PC-9 (cell line): ENCODE measurements at places on chromosomes 4 and X. TPM values are rescaled to one million over a fixed set of nuclear protein-coding genes. Genes with fewer than 3 reads are reported as not detected.
A peak's percentile ranks its signal among the peaks of the same experiment; 100 is the strongest.

AIMP1 gene
- total RNA-seq: 36.3 and 47.0 TPM in 2 replicates

RIPPLY1 gene
- not detected in 2 replicates for total RNA-seq

PARM1 gene
- 0.44 and 0.70 TPM in 2 replicates for total RNA-seq

RELL1 gene
- total RNA-seq: 11.9 and 18.5 TPM in 2 replicates

BTC gene
- total RNA-seq: 4.5 TPM in 2 replicates

DNA sequence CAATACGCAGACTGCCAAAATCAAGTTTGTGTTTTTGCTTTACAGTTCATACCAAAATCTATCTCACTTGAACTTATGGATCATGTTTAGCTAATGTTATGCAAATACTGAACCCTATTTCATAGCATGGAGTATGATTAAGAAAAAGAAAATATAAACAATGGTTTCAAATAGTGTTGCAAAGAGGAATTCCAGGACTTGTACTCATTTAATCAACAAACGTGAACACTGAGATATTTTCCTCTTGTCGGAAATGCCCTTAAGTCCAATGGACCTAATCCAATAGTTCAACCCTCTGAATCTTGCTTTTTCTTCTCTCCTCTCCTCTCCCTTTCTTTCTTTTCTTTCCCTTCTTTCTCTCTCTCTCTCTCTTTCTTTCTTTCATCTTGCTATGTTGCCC, 30.8 kb downstream of the RASL11B start:
- no peaks in the 10 kb centered on the region for H3K36me3 ChIP-seq
- H3K27me3 ChIP-seq: no peaks in the 10 kb centered on the region
- no peak overlapping the region for H3K27ac ChIP-seq
- H3K4me1 ChIP-seq: no peaks in the 10 kb centered on the region
- no peak overlapping the region for H3K4me3 ChIP-seq

DNA sequence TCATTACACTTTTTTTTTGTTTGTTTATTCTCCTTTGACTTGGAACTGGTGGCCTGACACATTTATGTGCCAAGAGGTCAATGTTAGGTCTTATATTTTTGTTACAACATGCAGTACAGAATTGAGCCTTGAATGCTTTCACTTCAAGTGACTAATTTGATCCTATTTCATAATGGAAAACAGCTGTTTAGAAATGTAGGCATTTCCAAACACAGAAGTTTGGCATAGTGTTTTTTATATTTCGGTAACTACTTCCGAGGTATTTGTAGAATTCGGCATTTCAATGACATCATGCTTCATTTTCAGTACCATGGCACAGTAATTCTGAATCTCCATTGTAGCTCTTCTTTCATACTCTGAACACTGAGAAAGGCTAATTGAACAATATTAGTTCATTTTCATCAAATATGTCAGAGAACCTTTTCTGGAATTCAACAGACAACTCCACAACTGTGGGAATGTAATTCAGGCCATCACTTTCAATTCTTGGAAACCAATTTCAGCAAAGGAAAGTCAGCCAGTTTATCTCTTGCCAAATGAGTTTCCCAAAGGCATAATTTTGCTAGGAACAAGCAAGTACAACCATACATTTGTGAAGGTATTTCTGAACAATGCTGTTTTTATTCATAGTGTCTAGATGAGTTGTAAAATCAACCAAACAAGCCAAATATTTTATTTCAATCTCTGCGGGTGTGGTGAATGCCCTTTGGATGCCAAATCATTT, 11.4 kb downstream of the FAM120C start:
- no peak overlapping the region for H3K27ac ChIP-seq
- no peak for DNase-seq
- peaks cover under 1% of the 10 kb centered on the region; the same call in 1 of the 2 replicates for H3K36me3 ChIP-seq
- no peaks in the 10 kb centered on the region for H3K4me1 ChIP-seq
- no peak overlapping the region for H3K4me3 ChIP-seq
- no peaks in the 10 kb centered on the region for H3K27me3 ChIP-seq

DNA sequence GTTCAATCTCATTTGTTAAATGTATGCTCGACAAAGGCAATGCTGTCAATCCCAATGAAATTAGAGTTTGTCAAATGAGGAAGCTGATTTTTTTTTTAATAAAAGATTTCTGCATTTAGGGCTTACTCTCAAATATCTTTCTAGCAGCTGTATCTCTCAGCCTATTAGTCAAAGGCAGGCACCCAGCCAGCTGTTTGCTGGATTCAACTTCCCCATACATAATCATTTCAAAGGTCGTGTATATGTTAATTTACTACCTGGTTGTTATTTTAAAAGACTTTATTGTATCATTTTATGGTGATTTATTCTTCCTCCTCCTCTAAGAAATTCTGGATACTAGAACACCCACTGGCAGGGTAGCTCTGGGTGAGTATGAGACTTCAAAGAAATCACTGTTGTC, 27.1 kb downstream of the RAI2 start:
- H3K4me1 ChIP-seq: no peaks in the 10 kb centered on the region
- H3K27me3 ChIP-seq: peaks cover 42% of the 10 kb centered on the region
- H3K36me3 ChIP-seq: no peaks in the 10 kb centered on the region
- H3K4me3 ChIP-seq: no peak overlapping the region
- DNase-seq: no peak

- peaks cover 19% of the 10 kb centered on the region for H3K4me1 ChIP-seq
- DNase-seq: peak; percentile 37
- no peaks in the 10 kb centered on the region for H3K36me3 ChIP-seq
- no peak overlapping the region for H3K27ac ChIP-seq
- no peak overlapping the region for H3K4me3 ChIP-seq
Measured at GRCh38 chr4:2408401-2408958, 10.0 kb downstream of the ZFYVE28 start.
